ENCODE measurements at places on chromosomes 5 and 9.

DNA sequence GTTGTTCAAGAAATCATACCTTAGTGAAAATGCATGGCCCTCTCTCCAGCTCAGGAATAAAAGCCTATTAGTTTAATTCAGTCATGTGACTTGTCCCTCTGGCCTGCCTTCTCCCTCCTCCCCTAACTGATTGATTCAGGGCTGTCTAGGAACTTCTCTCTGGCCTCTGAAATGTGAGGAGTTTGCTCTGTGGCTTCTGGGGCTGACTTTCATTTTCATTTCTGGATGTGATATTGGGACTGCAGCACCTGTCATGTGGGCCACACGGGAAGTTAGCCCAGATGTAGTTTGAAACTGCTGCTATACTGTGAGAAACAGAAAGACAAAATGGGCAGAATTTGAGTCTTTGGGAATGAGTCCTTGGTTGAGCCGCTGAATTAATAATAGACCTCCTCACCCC lies 44.8 kb downstream of the PARP8 start:
- DNase-seq: peak; percentile 17

DNA sequence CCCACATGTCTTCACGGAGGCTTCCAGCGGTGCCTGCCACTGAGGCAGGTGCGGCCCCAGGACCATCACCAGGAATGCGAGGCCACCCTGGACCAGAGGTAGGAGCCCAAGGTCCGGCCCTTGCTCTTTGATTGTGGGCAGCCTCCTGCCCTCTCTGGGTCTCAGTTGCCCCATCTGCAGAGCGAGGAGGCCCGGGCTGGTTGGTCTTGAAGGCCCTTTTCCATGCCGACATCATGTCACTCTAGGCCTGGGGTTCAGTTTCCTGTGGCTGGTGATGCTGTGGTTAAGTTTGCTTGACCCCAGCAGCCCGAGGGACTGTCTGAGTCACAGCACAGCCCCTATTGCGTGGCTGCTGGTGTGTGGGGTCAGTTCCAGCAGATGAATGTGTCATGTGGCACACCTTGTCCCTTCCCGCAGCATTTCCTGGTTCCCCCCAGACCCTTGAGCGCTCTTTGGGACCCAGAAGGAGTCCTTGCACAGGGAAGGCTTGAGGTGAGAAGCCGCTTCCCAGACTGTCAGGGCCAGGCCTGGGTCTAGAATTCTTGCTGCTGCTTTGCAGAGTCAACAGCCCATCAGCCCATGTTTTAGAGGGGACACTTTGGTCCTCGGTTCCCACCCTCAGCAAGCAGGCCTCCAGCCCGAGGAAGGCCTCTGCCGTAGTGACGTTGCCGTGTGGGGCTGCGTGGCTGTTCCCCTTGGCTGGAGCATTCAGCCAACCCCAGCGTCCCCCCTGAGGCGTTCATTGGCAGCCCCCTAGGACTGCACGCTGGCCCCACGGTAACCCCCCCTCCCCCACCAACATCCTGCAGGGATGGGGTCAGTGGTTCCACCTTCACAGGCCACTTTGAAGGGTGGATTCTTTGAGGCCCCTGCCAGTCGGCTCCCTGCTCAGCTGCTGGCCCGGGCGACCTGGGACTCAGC lies 31.0 kb upstream of the HMCN2 start:
- no peak for DNase-seq

- no peak for DNase-seq
Observed at GRCh38 chr9:79693750-79694149, 122.0 kb downstream of the TLE4 start.

- DNase-seq: no peak
Observed at GRCh38 chr9:7816021-7816420, 16.4 kb upstream of the DMAC1 start.

- DNase-seq: no peak
Observed at GRCh38 chr5:27242258-27242626, 203.9 kb upstream of the CDH9 start.

DNA sequence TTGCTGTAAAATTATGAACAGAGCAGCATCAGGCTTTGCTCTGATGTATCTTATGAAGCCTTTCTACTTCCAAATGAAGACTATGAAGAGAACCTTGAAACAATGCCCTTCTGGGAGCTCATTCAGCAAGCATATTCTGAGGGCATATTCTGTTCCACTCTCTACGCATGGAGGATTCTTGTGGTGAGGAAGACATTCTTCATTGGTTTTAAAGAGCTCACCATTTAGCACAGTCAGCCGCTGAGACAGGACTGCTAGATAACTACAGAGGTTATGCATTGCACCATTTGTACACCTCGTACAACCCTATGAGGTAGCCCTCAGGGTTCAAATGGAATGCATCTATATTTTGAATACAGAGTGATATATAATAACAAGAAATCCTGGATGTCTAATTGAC lies 61.0 kb downstream of the INVS start:
- no peak for DNase-seq

DNA sequence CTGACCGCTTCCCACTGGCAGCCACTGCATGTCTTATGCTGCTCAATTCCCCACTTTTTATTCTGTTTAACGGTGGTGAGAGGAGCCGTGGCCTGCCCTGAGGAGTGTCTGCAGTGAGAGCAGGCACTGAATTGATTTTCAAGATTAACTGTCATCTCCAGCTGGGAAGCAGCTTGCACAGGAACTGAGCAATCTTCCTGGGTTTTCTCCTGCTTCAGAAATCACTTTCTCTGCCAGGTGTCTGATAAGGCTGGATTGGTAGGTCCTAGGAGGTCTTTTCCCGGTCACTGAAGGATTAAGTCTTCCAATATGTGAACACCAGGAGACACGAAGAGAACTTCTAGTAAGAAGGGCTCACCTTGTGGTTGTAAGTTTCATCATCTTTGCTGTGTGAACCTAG lies 181.1 kb upstream of the RAD23B start:
- DNase-seq: no peak

DNA sequence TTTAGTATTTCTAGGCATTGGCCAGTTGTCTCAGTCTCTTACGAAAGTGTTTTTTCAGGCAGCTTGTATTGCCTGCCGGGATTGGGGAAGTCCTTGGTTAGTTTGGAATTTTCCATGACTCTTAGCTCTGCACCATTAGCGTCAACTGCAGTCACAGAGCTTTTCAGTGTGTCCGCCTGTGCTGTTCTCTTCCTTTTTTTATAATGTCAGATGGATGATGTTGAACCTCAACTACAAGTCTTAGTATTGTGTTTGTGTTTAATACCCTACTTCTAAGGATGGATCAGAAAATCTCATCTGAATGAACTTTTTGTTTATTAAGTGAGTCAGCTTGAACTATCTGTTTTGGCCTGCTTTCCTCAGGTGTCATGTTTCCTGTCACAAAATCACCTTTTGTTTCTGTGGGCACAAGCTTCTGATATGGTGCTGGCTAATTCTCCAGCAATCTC lies 33.1 kb downstream of the ATP6V0E1 start:
- no peak for DNase-seq

GRCh38 chr5:154683101-154683880 lies 71.9 kb upstream of the LARP1 start:
- DNase-seq: no peak

GRCh38 chr5:9381464-9381863 lies 164.4 kb downstream of the SEMA5A start:
- no peak for DNase-seq

GRCh38 chr5:80973027-80973426 lies 12.9 kb downstream of the RASGRF2 start:
- no peak for DNase-seq

GRCh38 chr9:8133606-8134005 lies 334.0 kb upstream of the DMAC1 start:
- DNase-seq: no peak

Measured in stimulated activated CD4-positive, alpha-beta T cell treated with anti-CD3 and anti-CD28 coated beads, TNF-alpha, amount 100 ng/mL, for 24 hours (primary cell).